ENCODE measurements at places on chromosomes 7 and 10.

- DNase-seq = no peak
Observed at GRCh38 chr7:151061213-151062110, 2.1 kb downstream of the SLC4A2 start.

DNA sequence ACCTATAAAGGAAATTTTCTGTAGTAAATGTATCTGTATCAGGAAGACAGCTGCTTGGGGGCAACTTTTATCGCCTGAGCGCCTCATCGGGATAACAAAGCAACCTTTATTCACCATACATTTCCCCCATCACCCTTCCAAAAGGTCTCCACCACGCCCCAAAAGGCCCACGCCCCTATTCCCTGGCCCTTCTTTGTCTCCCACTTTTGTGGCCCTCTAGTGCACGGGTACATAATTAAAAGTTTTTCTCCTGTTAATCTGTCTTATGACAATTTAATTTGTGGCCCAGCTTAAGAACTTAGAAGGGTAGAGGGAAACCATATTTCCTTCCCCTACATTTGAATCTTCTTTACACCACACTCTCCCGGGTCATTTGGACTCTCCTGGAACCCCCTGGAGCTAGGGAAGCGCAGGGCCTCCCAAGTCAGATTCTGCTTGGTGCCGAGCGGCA lies 625 bp downstream of the RP9 start:
- no peak for DNase-seq

DNA sequence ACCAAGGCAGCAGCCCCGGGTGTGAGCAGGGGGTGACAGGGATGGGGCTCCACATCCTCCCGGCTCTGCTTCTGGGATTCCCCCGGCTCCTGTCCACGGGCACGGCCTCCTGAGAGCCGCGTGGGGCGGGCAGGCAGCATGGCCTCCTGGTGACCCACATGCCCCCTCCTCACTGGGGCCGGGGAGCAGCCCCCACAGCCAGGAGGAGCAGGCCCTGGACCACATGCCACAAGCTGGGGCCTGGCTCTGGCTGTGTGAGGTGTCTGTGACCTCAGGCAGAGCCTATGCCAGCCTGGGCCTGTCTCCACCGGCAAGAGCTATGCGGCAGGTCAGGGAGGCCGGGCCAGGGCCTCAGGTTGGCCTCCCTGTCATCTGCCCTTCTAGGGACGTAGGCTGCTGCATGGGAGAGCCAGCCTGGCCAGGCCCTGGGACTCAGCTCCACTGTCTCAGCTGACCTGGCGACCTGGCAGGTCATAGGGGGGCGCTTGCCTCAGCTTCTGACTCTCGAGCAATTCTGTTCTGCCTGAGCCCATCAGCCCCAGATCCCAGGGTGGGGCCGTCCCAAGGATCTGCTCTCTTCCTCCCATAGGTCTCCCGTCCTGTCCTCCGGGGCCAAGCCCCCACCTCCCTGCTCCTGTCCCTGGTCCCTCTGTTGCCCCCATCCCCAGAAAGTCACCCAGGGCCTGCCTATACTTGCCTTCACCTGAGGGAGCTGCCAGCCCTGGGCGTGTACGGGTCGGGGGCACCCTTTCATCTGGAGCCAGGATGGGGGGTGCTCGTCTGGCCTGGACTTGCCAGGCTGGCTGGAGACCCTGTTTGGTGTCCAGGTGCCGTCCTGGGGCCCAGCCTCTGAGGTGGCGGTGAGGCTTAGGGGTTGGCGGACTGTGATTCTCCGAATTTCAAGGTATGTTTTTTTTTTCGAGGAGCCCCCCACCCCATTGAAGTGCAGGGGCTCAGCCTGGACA lies 3.9 kb upstream of the TMEM184A start:
- DNase-seq = no peak

GRCh38 chr10:12579954-12580858 lies 230.9 kb downstream of the CAMK1D start:
- peak; percentile 17 for DNase-seq

DNA sequence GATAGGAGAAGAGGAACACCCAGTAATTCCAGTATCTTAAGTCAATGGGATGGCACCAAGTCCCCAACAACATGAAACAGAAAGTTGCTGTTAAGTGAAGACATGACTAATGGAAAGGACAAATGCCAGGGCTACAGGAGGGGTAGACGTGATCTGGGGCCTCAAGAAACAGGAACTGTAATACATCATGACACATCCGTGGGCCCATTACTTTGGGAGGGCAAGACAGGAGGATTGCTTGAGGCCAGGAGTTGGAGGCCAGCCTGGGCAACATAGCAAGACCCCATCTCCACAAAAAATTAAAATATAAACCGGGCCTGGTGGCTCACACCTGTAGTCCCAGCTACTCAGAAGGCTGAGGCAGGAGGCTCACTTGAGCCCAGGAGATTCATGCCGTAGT lies 408.6 kb upstream of the PRKCQ start:
- DNase-seq = no peak

GRCh38 chr7:149783386-149784250 lies 10.2 kb upstream of the ZNF467 start:
- DNase-seq = no peak

- no peak for DNase-seq
Observed at GRCh38 chr7:97770850-97771249, 39.0 kb downstream of the TAC1 start.

DNA sequence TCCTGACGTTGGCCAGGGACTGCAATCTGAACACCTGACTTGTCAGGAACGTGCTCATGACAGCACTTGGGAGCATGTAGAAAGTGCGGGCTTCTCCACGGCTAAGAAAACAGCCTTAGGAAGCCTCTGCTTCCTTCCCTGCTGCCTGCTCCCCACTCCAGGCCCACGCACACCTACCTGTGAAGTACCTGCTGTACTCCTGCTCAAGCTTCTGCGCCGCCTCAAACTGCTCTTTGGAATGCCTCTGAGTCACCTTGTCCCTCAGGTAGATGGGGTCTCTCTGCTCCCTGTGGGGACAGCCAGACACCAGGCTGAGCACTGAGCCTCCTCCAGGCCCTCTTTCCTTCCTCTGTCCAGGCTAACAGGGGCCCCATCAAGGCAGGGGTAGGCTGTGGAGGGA lies 132.7 kb downstream of the DLG5 start:
- DNase-seq = no peak

- DNase-seq = no peak
Observed at GRCh38 chr7:44273681-44274622, 51.4 kb downstream of the CAMK2B start.

DNA sequence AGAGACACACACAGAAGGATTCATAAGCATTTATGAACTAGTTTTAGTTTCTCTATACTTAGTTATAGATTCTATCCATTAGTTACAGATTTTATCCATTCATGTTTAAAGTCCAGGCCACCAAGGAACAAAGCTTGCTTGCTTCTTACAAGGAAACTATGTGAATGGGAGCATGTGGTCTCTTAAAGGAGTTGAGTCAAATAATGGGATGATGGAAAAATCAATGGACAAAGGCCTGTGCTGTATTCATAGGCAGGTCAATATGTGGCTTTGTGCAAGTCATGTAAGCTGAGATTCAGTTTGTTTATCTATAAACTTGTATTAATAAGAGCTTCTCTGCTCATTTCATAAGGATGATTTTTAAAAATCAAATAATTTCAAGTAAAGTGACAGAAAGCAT lies 172.8 kb upstream of the CDK1 start:
- no peak for DNase-seq

GRCh38 chr7:99142727-99143520 lies 984 bp downstream of the SMURF1 start:
- peak; percentile 46 for DNase-seq

- no peak for DNase-seq
Observed at GRCh38 chr10:129199826-129200225, 267.2 kb upstream of the MGMT start.

DNA sequence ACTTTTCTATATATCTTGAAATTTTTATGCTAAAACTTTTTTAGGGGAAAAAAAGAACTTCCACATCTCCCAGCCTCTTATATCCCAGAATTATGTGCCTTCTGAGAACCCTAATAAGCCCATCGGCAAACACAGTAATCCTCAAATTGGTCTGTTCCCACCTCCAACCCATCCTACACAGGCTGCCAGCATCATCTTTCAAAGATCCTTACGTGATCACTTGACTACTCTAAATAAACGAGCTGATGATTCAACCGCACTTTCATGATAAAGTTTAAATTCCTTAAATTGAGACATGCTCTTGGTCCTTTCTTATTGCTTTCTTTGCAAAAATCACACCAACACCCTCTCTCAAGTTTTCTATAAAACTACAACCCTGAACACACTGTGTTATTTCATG lies 52.5 kb downstream of the MPP7 start:
- no peak for DNase-seq

GRCh38 chr10:76453997-76454396 lies 1022.6 kb downstream of the LRMDA start:
- DNase-seq = no peak

GRCh38 chr10:22244001-22244400 lies 26.2 kb upstream of the EBLN1 start:
- no peak for DNase-seq

GRCh38 chr10:104492329-104492940 lies 138.8 kb downstream of the CFAP58 start:
- no peak for DNase-seq

GRCh38 chr7:17402628-17403278 lies 104.3 kb downstream of the AHR start:
- no peak for DNase-seq

DNA sequence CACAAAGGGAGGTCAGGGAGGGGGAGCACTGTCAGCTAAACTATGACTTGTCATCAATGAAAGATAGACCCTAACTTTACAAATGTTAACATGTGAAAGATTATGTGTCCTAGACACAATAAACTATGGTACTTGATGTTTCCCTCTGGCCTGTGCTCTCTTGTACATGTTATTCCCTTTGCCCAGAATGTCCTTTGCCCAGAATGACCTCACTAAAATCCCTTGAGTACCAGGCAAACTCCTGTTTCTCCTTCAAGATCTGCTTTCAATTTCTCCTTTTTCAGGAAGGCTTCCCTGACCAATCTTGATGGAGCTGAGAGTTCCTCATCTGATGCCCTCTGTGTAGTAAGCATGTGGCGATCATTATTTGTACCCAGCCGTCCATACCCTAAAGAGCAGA lies 143.1 kb downstream of the ZNF365 start:
- no peak for DNase-seq

DNA sequence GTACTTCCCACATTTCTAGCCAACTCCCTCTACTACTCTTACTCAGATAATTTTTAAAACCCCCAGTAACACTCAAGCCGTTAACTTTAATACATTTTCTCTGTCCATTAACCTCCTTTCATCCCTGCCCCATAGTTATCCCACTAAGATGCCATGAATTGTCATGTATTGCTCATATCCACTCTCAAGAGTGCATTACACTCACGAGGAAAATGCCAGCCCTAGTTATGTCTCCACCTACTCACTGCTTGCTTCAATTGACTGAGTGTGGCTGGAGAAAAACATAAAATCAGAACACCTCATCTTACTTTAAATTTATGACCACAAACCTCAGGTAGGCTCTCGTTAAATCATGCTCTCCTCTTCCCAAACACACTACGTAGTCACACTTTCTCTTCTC lies 324.1 kb upstream of the NPSR1 start:
- DNase-seq = no peak

GRCh38 chr10:131848741-131849590 lies 51.8 kb upstream of the PPP2R2D start:
- DNase-seq = no peak

DNA sequence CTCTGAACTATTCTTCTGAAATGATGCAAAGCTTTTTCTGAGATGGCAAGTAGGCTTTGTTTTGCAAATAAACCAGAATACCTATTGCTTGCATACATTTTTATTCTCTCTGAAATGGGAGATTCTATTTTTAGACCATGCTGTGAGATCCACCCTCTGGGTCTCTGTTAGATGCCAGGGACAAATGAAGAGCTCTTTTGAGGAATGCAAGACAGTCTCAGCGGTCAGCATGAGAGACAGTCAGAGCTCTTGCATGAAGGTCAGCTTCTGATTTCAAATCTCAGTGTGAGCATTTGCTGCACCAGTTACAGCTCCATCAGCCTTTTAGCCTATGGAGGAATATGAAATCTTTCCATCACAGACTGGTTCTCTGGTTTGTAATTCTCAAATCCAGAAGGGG lies 429.9 kb upstream of the KLF6 start:
- DNase-seq = no peak
